ENCODE measurements at places on chromosomes 13 and 19.

GRCh38 chr19:35013041-35013819 lies 13.1 kb downstream of the GRAMD1A start:
- DNase-seq = peak; percentile 89

DNA sequence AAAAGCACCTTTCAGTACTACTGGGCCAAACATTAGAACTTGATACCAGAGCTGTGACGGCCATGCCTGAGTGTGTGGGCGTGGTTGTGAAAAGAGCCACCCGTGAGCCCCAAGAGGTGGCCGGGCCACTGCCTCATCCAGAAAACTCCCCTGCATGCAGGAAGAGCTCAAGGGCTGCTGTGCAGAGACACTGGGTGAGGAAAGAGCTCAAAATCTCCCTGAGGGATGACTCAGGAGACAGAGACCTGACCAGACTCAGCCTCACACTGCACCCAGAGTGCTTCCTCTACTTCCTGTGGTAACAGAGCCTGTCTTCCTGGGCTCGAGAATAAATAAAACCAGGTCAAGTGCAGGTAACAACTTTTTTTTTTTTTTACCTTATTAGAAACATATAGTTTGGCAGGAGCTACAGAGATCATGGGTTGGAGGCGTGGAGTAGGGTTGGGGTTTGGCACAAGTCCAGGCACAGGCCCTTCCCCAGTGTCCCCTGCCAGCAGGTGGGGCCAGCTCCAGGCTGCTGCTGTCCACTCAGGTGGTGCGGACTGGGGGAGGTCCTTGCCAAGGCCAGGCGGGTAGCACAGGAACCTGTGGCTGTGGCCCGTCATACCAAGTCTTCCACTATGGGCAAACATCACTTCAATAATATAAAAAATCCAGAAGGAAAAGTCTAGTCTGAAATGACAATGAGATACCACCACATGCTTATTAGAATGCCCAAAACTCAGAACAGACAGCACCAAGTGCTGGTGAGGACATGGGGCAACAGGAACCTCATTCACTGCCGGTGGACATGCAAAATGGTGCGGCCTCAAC lies 25.5 kb downstream of the ELL start:
- DNase-seq = no peak

DNA sequence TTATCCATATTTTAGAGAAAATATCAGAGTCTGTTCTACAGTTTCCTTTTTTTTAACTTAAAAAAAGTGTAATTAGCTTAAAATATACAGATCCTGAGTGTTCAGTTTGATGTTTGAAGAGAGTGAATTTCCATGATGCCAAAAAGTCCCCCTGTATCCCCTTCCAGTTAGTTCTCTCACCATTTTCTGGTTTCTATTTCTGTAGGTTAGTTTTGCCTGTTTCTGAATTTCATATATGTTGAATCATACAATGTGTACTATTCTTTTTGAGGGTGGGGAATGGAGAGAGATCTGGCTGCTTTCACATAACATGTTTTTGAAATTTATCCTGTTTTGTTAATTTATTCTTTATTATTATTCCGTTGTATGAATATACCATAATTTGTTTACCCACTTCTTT lies 95.9 kb downstream of the PDS5B start:
- no peak for DNase-seq

DNA sequence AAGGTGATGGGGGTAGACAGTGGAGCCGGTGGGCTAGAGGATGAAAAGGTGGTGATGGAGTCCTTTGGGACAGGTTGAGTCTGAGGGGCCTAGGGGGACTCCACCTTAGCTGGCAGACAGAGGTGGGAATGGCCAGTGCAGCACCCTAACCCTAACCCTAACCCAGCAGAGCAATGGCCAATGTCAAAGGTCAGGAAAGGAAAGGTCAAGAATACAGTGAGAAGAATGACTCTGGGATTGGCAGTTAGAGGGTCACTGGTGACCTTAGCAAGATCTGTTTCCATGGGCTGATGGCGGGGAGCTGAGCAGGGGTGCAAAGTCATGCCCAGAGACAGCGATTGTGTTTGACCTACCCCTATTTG lies 16.6 kb downstream of the GNA15 start:
- DNase-seq = no peak

GRCh38 chr13:91904597-91904996 lies 506.2 kb downstream of the GPC5 start:
- DNase-seq = no peak

GRCh38 chr19:682678-683320 lies 6.6 kb downstream of the FSTL3 start:
- no peak for DNase-seq

GRCh38 chr13:110440946-110441731 lies 120.4 kb downstream of the RAB20 start:
- no peak for DNase-seq

DNA sequence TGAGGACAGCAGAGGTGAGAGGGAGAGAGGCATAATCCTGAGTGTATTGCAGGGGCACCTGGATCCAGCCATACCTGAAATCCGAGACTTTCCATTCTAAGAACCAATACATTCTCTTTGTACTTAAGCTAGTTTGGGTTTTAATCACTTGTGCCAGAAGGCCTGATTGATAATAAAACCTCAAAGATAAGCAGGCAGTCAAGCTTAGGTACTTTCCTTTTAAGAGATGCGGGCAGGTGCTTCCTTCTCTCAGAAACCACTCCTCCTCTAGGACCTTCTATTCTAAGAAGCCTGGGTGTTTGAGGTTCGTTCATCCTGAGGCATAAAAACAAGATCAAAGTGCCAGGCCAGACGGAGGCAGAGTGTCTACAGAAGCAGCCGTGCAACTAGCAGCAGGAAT lies 22.2 kb downstream of the FAM187B start:
- DNase-seq = no peak

GRCh38 chr13:49368688-49369087 lies 75.2 kb downstream of the CAB39L start:
- no peak for DNase-seq

GRCh38 chr13:113930671-113931637 lies 42.9 kb downstream of the C13orf46 start:
- peak; percentile 2 for DNase-seq

DNA sequence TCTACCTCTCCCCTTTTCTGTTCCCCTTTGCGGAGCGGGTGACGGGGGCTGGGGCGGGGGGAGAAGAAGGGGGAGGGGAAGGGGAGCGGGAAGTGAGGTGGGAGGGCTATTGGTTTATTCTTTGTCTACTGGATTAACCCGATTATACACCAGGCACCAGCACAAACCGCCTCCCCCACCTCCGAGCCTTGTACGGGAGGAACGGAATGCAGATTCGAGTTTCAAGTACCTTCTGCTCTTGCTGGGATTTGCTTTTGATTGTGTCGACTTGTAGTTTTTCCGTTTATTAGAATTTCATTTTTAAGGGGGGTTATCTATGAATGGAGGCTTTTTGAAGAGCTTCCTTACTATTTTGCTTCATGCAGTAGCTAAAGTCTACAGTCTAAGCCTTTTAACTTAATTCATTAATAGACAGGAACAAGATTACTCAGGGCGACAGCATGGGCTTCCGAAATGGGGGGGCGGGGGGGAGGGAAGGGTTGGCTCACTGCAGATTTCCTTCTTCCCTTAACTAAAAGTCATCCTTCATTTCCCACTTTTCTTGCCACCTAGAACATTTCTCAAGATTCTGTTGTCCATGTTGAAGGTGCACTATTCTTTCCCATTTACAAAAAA lies 937 bp upstream of the SPRY2 start:
- DNase-seq = peak; percentile 66

GRCh38 chr19:13101590-13102415 lies 855 bp downstream of the LYL1 start:
- no peak for DNase-seq

DNA sequence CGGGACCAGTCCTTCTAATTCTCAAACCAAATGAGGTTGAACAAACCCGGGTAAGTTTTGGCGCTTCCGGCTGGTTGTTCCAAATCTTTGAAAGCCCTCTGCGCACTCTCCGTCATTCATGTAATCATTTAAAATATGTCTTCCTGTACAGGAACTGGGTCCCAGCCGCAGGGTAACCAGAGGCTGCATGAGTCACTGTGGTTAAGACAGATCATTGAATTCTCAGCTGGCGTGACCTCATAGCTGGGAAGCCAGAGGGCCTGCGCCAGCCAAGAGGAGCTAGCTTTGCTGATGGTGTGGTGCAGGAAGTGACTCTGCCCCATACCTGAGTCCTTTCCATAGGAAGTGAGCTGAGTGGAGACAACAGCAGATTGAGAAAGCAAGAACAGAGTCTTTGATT lies 135.2 kb downstream of the TSHZ3 start:
- no peak for DNase-seq

GRCh38 chr19:15372470-15372869 lies 7.1 kb downstream of the AKAP8 start:
- DNase-seq = no peak

- DNase-seq = peak; percentile 55
These were observed 43.3 kb upstream of the C13orf46 start for GRCh38 chr13:114017028-114017630.

GRCh38 chr13:75468602-75469001 lies 13.4 kb downstream of the TBC1D4 start:
- no peak for DNase-seq

DNA sequence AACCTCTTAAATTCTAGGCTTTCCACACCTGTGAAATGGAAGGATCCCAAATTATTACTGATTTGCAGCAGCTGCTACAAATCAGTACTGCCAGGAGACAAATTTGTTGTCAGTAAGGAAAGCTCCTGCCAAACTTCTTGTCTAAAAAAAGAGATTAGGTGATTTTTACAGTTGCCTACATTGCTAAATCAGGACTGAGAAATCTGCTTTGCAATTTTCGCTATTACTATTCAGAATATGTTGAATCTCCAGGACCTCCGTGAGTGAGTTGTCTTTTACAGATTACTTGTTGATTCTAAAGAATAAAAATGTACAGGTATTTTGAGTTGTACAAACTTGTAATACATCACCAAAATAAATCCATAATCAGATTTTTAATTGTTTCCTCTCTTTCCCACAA lies 1815.9 kb downstream of the PCDH9 start:
- no peak for DNase-seq

- DNase-seq = no peak
These were observed 4.3 kb downstream of the BBC3 start for GRCh38 chr19:47226426-47227351.

DNA sequence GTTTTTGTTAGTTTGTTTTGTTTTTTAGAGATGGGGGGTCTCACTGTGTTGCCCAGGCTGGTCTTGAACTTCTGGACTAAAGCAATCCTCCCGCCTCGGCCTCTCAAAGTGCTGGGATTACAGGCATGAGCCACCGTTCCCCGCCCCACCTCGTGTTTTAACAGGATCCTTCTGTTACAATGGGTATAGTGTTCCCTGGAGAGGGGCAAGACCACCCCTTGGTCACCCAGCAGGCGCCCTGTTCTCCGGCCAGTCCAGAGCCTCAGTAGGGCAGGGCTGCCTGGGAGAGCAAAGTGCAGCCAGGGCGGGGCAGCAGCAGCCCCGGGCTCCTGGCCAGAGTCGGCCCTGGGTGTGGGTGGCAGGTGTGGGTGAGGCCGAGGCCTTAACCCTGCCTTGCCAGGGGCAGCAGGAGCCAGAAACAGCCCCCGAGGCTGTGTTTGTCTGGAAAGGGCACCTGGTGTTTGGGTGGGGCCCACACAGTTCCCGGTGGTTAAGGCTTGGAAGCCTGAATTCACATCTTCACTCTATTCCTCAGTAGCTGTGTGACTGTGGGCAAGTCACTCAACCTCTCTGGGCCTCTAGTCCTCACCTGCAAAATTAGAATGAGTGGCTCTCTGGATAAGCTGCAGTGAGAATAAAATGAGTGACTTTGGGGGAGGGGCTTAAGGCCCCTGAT lies 7.2 kb downstream of the VASP start:
- no peak for DNase-seq

- no peak for DNase-seq
These were observed 5.3 kb upstream of the TEKTIP1 start for GRCh38 chr19:3533563-3534216.

- DNase-seq = no peak
These were observed 507.0 kb downstream of the DACH1 start for GRCh38 chr13:71360041-71360440.

DNA sequence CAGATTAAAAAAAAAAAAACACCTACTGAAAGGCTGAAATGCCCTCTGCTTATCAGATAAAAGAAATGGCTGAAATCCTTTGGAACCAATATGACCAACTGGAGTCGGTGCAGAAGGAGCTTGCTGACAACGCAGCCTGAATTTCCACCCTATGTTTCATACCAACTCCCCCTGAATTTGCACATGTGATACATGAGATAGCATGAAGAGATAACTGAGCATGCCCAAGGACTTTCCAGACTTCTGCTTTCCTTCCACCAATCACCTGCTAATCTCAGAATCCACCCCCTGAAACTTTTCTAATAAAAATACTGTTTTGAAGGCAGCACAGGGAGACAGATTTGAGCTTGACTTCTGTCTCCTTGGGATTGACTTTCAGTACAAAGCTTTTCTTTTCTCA lies 32.2 kb upstream of the WDFY2 start:
- DNase-seq = no peak

GRCh38 chr19:46614114-46614722 lies 10.7 kb downstream of the PTGIR start:
- DNase-seq = peak; percentile 93

DNA sequence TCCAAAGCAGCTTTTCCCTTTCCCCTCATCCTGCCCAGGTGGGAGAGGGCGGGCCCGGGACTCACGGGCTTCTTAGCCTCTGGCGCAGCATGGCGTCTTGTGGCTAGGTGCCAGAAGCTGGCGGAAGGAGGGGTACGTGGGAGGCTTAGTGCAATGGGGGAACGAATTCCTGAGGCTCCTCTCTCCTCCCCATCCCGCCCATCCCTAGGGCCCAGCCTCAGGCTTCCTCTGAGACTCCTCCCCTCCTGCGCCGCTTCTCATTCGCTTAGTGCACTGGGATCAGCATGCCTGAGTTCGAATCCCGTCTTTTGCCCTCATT lies 297.8 kb downstream of the ZNF536 start:
- DNase-seq = no peak

DNA sequence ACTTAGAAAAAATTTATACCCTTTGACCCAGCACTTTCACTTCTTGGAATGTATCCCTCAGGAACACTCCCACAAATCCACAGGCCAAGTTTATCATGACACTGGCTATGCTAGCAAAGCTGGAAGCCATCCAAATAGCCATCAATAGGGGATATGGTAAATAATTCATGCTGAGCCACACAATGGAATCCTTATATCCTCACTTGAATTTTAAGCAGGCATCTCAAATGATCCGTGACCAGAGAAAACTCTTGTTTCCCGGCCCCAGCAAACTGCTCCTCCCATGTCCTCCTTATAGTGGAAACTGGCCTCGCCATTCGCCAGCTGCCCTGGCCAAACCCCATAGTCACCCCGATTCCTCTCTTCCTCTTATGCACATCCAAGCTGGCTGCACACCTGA lies 37.6 kb downstream of the GRIK5 start:
- DNase-seq = peak; percentile 37

- DNase-seq = no peak
These were observed 16.1 kb upstream of the SPART start for GRCh38 chr13:36362251-36362650.

Data from WTC11 (cell line).